ENCODE measurements at places on chromosomes 7 and 10.

GRCh38 chr7:72069263-72069662, 342.9 kb downstream of the CALN1 start:
- DNase-seq, result no peak

DNA sequence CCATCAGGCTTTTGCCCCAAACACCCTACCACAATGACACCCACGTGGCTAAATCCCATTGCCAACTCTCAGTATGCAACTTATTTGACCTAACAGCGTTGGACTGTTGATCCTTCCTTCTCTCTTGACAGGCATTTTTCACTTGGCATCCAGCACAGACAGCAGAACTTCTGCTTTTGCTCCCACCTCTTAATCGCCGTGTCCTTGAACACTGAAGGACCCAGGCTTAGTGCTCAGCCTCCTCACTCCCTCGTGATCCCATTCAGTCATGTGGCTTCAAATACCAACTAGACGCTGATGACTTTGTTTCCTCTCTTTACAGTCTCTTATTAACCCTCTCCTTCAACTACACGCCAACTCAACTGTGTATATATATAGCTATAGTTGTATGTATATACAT, 25.0 kb downstream of the ZFAND2A start:
- no peak for DNase-seq

GRCh38 chr7:76236224-76236623, 34.5 kb downstream of the SRRM3 start:
- DNase-seq, result no peak

- no peak for DNase-seq
Measured at GRCh38 chr10:49631975-49632374, 18.1 kb downstream of the CHAT start.

DNA sequence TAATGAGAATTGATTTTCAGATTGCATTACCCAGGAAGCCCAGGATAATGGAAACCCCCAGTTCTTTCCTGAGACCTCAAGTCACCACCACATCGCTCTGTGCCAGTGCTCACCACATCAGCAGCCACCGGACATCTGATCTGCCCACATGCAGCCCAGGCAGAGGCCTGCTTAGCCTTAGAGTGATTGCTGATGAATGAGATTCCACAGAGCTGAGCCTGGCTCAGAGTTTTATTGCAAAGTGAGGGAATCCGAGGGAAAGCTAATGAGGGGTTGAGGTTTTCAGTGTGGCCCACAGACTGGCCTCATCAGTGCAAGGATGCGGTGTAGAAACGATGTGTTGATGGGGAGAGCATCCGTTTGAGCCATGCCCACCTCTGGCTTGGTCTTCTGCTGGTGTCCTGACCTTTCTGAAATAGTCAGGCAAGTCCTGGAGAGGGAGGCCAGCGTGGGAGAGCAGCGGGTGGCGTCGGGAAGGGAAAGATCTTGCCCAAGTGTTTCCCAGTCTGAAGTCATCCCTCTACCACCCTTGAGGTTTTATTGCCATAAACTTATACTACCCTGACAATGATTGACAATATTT, 120.3 kb downstream of the ITIH5 start:
- DNase-seq, result no peak
